NCI-H2107 (cell line): ENCODE measurements at places on chromosomes 1 and 21.

DNA sequence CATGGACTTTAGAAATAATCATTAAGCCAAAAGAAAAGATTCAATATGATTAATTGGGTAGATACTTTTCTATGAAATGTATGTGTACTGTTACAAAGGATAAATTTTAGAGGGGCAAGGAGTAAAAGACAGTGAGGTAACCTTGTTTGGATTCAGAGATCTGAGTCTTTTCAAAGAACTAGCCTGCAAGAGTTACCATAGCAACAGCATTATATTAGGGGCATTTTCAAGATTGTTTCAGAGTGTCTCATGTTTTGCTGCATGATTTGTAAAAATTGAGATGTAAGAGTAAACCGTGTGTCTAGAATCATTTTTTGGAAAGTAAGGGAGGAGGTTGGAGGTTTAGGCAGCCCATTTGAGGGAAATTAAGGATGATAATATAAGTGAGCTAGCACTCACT lies 70.6 kb upstream of the KIAA1614 start:
- no peak for DNase-seq

DNA sequence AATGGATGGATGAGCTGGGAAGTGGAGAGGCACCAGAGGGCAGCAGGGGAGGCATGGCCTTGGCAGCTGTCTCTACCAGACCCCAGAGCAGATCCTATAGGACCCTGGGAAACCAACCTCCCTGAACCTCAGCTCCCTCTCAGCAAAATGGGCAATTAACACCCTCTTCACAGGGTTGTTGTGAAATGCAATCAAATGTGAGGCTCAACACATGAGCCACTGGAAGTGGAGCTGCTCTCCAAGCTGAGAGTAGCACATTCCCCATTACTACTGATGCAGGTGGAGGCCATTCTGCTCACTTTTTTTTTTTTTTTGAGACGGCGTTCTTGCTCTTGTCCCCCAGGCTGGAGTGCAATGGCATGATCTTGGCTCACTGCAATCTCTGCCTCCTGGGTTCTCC lies 6.5 kb upstream of the SYNC start:
- no peak for DNase-seq

- no peak for DNase-seq
Observed at GRCh38 chr1:79150576-79150975, 144.0 kb upstream of the ADGRL4 start.

DNA sequence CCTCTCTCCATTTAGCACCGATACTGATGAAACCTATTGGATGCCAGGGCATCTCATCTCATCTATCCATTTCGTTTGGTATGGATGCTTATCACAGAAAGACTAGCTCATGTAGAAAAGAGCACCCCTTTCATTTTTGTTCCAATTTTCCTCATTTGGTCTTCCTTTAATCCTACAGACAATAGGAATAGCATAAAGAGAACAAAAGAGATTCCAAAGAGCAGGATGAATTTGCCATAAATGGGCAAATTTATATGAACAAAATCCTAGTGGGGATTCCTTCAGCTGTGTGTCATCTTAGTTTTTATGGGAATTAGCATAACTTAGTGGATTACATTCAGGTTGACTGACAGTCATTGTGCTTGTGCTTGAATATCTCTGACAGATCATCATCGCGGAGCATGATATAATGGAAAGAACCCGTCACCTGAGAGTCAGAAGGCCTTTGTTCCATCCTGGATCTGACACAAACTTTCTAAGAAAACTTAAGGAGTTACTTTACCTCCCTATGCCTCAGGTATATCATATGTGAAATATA lies 777.5 kb upstream of the ADGRL2 start:
- DNase-seq: no peak

DNA sequence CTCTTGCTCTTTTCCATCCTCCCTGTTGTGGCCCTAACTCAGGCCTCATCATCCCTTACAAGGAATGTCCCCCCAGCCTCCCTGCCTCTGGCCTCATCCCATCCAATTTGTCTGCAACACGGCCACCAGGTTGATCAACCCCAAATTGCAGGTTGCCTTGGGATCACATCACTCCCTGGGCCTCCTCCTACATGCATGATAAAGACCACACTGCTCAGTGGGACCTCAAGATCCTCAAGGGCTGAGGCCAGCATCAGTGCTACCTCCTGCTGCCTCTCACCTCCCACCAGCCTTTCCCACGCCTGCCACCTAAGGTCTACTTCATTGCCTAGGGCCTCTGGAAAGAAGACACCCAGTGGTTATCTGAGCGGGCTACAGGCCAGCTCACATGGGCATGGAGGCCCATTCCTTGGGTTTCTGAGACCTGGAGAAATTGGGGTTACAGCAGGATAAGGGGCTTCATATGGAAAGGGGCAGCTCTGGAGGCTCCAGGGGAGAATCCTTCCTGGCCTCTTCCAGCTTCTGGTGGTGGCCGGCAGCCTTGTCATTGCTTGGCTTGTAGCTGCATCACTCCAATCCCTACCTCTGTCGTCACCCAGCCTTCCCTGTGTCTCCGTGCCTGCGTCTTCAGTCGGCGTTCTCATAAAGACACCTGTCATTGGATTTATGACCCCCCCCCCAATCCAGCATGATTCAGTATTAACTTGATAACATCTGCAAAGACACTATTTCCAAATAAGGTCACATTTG lies 60.5 kb downstream of the KLHDC7A start:
- DNase-seq: no peak

DNA sequence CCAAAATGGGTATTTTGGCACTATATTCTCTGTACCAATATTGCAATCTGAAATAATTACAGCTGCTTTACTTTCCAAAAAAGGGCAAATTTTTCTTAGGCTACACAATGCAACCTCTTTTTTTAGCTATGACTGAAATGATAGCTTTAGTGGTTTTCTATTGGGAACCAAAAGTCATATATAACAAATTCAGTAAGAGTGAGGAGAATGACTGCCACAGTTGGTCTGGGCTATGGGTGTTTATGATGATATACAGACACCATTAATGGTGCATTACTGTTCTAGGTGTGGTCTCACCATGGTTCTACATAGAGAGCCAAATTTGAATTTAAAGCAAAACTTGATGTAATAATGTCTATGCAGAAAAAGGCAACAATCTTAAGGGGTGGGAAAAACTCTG lies 72.3 kb upstream of the PTBP2 start:
- no peak for DNase-seq
